ENCODE measurements at places on chromosomes 7 and 10.

DNA sequence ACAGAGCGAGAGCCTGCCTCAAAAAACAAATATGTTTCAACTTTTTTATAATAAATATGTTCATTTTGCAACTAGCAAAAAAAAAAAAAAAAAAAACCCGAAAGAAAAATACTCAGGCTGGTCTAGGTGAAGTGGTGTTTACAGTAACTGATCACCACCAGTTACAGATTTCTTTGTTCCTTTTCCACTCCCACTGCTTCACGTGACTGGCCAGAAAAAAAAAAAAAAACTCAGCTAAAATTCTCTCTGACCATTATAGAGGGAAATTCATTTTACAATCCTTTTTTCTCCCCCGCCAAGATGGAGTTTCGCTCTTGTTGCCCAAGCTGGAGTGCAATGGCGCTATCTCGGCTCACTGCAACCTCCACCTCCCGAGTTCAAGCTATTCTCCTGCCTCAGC, 4.6 kb upstream of the ASCC1 start:
- DNase-seq, result no peak

- no peak for DNase-seq
These were observed 3.6 kb downstream of the DUSP5 start for GRCh38 chr10:110501142-110501937.

GRCh38 chr10:89245802-89246201, 5.8 kb downstream of the LIPA start:
- DNase-seq, result no peak

GRCh38 chr7:105886776-105887175, 10.4 kb upstream of the ATXN7L1 start:
- DNase-seq, result no peak

DNA sequence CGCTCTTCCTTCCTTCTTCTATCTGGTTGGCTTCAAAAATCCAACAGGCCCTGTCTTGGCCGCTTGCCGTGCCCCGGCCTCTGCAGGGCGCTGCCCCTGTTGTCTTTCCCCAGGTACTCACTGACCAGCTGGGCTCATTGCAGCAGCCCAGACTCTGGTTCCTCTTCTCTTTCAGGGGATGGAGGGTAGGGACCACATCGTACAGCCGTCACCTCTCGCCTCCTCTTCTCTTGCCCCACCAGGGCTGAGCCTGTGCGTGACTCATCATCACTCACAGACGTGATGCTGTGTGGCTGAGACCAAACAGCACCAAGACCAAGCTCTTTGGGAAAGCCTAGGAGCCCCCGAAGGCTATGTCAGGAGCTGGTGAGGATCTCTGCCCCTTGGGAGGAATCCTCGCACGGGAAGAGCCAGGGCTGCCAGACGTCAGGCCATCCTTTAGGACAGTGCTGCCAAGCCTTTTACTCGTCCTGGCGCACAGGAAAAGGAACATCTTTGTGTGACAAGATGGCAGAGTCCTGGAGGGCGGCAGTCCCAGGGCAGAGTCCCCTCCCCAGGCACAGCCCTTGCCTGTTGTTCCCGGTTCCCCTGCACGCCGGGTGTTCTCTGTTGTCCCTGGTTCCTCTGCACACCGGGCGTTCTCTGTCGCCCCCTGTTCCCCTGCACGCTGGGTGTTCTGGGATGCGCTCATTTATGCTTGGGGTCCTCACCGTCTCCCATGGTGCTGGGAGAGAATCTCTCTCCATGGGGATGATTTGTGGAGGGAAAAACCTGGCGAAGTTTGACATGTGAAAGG, 188.5 kb upstream of the SHH start:
- DNase-seq, result no peak

- DNase-seq, result no peak
These were observed 281.9 kb upstream of the MTPN start for GRCh38 chr7:136259074-136259473.

DNA sequence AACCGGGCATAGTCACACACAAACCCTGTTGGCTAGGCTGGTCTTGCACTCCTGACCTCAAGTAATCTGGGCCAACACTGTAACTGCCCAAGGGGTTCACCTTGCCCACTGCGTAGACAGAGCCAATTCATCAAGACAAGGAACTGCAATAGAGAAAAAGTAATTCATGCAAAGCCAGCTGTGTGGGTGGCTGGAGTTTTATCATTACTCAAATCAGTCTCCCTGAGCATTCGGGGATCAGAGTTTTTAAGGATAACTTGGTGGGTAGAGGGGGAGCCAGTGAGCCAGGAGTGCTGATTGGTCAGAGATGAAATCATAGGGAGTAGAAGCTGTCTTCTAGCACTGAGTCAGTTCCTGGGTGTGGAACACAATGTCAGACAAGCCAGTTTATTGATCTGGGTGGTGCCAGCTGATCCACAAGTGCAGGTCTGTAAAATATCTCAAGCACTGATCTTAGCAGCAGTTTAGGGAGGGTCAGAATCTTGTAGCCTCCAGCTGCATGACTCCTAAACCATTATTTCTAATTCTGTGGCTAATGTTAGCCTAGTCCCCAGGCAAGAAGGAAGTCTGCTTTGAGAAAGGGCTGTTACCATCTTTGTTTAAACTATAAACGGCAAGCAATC, 15.6 kb upstream of the FXYD4 start:
- no peak for DNase-seq

DNA sequence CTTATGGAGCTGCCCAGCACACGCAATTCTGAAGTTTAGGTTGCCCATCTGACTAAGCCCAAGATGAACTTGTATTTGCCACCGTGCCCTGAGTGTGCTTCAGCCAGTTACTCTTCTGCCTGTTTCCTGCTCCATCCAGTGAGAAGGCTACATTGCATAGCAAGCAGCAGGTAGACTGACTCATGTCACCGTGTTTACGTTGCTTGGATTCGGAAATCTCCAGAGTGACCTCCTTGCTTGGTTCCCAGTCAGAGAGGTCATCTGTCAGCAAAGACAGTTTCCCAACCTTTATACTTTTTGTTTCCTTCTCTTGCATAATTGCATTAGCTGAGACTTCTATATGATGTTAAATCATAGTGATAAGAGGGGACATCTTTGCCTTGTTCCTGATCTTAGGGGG, 30.9 kb downstream of the NACAD start:
- no peak for DNase-seq

DNA sequence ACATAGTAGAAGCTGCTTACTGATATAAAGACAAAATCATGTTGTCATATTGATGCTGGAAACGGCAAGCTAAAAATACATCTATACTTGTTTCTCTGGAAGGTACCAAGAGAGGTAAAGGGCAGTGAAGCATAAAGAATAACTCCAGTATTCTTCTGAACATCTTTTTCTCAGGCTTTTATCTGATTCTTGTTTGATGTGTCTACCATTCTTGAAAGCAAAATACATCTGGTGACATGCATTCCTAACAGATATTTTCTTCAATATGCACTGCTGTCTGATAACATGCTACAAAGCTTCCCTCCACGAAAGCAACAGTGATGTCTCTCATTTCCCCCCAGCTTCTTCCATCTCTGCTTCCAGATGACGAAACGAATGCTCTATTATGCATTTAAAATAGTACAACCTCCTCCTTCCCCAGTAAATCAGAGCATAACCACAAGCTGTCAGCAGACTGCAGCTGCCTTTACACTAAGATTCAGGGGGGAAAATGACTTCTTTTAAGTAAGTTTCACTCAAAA, 100.8 kb downstream of the ARHGAP21 start:
- peak; percentile 57 for DNase-seq

DNA sequence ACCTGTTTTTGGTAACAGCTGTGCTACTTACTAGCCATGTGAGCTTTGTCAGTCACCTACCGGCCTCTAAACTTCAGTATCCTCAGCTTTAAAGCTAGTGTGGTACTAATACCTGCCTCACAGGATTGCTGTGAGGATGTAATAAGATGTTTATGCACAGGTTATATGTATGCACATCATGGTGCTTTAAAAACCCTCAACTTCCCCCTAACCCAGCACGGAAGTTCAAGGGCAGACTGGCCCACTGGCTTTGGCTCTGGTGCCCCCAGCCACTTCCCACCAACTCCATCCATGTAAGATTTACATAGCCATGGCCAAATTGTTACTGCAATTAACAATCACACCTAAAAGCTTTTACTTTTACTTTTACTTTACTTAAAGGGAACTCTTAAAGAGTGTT, 676.0 kb upstream of the GALNT17 start:
- DNase-seq, result no peak

DNA sequence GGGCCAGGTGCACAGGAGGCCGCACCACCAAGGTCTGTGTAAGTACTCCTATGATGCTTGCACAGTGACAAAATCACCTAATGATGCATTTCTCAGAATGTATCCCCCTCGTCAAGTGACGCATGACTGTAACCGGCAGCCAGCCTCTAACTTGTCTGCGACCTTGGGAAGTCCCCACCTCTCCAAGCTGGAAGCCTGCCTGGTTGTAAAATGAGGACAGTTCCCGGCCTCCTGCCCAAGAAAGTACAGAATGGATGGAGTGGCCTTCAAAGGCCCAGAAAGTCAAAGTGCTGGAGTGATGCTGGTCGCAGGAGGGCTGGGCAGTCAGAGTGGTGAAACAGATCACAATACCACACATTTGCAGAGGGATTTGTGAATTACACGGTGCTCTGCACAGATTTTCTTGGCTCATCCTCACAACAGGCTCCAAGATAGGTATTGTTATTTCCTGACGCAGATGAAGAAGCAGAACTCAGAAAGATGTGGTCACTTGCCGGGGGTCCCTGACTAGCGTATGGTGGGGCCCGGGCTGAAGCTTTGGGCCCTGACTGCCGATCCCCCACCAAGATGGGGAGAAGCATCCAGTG, 22.8 kb downstream of the SPOCK2 start:
- no peak for DNase-seq

DNA sequence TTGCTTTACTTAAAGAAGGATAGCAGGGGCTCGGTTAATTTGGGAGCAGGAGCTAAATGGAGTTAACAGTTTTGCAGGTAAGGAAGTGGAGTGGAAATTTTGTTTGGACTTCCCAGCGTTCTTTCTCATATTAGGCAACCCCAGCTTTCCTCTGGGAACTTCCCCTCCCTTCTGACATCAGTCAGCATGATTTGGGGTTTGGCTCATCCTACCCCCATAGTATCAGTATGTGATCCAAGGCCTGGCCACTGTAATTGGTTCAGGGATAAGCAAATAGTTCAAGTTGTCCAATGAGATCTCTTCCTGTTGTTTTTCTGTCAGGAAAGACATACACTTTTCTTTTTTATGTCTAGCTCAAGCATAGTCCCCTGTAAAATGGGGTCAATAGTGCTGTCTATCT, 125.6 kb upstream of the CDK6 start:
- no peak for DNase-seq

DNA sequence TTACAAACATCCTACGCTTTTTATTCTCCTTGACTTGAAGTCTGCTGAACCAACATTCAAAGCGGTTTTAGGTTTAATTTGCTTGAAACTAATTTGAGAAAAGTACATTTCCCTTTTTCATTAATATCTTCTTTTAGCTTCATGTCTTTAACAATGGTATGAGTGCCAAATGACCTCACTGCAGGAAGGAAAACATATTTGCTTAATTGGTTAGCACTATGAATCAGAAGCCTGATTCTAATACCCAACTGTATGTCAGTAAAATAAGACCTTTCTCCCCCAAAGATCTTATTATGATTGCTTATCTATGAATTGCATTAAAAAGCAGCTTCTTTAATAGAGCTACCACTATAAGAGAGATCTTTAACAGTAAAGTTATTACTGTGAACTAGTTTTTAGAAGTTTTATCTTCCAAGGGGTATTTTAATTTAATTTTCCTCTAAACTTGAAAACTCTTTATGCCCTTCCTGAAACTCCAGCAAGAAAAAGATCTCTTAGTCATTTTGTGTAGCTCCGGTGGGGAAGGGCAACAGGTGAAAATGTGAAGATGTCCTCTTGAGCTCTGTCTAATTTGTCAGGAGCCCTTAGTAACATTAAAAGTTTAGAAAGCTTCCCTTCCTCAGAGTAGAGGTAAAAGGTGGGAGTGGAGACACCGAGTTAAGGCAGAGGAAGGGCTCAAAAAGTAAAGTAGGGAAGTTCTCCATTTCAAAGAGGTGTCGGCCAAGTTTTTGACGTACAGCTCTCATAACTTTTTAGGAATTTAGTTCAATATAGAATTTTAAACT, 6.1 kb downstream of the COL1A2 start:
- DNase-seq, result no peak

- DNase-seq, result peak; percentile 11
These were observed 120.6 kb downstream of the LYZL1 start for GRCh38 chr10:29409241-29410054.

Data from naive thymus-derived CD8-positive, alpha-beta T cell (primary cell).